ENCODE measurements at places on chromosomes 7 and 10.

DNA sequence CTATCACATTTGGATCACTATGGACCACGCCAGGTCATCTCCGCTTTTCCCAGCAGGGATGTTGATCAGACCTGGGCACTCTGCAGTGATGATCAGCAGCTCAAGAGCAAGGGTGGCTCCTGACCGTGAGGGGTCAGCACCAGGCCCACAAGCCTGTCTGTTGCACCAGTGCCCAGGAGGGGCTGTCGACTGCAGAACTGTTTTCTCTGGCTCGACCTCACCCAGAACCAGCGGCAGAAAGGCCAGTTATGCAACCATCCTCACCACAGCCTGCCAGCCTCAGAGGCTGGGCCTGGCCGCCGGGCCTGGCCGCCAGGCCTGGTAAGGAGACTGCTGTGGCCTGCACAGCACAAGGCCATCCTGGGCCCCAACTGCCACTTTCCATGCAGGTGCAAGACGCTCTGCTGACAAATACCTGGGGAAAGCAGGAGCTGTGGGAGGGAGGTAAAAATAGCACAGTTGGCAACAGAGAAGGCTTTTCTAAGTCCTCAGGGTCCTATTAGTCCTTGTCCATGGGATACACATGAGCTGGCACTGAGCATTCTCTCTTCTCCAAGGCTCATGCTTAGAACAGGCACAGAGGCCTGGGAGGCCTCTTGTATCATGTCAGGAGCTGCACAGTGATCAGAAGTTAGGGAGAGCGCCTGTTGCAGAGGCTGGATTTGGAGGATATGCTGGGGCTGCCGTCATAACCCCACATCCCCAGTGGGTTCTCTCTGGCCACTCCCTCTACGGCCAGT, 17.5 kb downstream of the KCNMA1 start:
- no peak for DNase-seq

- no peak for DNase-seq
These were observed 4.3 kb downstream of the HOXA11 start for GRCh38 chr7:27180431-27181420.

DNA sequence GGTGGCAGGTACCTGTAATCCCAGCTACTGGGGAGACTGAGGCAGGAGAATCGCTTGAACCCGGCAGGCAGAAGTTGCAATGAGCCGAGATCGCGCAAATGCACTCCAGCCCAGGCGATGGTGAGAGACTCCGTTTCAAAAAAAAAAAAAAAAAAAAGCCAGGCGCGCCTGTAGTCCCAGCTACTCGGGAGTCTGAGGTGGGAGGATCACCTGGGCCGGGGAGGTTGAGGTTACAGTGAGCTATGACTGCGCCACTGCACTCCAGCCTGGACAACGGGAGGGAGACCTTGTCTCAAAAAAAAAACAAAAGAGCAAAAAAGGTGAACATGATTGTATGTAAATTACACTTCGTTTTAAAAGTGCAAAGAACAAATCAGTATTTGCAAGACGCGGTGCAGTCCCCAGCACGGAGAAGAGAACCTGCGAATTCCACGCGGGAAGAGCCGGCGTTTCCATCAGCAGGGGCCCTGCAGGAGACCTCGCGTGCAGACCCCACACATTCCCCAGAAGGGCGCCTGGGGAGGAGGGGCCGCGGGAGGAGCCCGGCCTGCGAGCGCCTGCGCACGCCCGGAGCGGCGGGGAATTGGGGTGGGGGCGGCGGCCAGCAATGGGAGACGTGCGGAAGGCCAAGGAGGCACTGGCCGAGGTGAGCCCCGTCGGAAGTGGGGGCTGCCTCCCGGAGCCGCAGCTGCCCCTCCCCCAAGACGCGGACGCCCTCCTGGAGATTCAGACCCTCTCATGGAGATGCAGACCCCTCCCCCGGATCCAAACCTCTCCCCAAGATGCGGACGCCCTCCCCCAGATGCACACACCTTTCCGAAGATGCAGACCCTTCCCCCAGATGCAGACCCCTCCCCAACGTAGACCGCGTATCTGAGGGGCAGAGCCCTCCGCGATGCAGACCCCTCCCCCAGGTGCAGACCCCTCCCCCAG, 16.7 kb upstream of the SUN1 start:
- no peak for DNase-seq

GRCh38 chr10:71447676-71448075, 51.0 kb downstream of the CDH23 start:
- no peak for DNase-seq

GRCh38 chr7:158074896-158075632, 512.6 kb downstream of the PTPRN2 start:
- DNase-seq = no peak

DNA sequence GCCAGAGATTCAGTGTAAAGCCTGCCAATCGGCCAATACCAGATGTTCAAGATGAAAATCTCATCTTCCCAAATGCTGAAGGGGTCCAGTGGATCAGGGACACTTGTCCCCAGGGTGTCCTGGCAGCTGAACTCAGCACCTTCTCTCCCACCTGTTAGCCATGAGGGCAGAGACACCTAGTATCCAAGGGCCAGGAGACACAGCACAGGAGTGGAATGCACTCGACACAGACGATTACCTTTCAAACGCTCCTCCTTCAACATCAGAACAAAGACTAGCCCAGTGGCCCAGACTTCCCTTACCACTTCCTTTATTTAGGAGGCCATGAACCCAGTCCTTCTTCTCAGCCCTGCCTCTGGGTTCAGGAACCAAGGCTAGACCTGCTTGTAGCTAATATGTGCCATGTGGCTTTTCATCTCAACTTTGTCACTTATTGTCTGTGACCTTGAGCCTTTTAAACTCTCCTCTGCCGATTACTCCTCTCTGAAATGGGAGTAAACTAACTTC, 180.3 kb upstream of the PLXNA4 start:
- DNase-seq = no peak

GRCh38 chr7:102914585-102914984, 1.8 kb downstream of the LRRC17 start:
- DNase-seq = no peak

Measured in CD4-positive, alpha-beta T cell treated with Interleukin-4 for 4 hours (primary cell).